ENCODE measurements at places on chromosomes 5 and 9. TPM values are rescaled to one million over a fixed set of nuclear protein-coding genes. Genes with fewer than 3 reads are reported as not detected.

LCN2 gene
- total RNA-seq, result 525 TPM

ADAMTS16 gene
- not detected for total RNA-seq

PJA2 gene
- 39.2 TPM for total RNA-seq

GFRA3 gene
- not detected for total RNA-seq

GRCh38 chr5:35117967-35118366 is 70.2 kb upstream of the AGXT2 start:
- no peak for ATAC-seq

DNA sequence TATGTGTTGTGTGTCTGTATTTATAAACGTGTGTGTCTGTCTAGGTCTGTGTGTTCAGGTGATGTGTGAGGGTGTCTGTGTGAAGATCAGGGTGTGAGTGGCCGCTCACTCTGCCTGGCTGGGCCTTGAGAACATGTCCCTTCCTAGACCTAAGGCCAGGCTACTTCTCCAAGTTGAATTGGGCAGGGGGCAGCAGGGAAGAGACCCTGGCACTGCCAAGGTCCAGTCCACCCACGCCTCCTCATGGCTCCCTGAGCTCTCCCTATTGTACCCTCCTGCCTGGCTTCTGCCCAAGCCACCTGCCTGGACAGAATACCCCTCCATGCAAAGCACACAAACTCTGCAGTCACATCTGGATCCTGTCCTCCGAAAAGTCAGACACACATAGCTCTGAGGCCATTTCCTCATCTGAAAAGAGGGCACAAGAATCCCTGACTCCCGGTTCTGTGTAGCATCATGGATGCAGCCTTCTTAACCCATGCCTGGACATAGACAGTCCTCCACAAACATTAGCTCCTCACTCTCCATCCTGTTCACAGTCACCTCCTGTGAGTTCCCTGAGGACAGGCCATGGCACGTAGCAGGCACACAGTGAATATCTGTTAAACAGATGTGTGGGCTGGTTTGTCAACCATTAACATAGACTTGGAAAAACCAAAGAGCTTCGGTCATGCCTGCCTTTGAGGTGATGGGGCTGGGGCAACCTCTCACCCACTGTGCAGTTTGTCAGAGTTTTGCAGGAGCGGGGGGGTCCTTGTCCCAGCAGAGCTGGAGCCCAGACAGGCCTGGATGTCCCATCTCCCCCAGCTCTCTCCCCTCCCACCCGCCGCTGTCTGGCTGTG is 167.8 kb upstream of the MVB12B start:
- ATAC-seq, result no peak

DNA sequence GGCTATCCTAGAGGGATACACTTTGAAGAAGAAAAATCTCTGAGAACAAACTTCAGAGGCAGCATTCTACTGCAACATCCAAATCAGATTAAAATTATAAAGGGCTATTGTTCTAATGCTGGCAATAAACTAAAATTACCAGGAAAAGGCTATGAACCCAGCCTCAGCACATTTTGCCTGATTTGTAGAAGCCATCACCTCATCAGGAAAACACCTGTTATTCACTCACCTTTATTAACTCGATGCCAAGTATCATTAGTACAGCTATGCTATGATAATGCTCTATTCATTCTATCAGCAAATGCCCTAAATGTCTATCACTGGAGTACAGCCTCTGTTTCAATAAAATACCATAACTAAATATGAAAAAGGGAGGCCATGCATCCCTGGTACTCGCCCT is 510.2 kb downstream of the RASEF start:
- no peak for ATAC-seq

DNA sequence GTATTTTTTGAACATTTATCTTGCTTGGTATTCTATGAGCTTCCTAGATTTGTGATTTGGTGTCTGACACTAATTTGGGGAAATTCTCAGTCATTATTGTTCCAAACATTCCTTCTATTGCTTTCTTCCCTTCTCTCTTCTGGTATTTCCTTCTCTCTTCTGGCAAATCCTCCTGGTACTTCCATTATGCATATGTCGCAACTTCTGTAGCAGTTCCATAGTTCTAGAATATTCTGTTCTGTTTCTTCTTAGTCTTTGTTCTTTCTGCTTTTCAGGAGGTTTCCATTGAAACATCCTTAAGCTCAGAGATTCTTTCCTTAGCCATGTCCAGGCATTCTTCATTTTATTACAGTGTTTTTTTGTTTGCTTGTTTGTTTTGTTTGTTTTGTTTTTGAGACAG is 155.2 kb upstream of the PIK3R1 start:
- no peak for ATAC-seq

GRCh38 chr5:165209101-165209727 is 1703.8 kb downstream of the MAT2B start:
- no peak for ATAC-seq

DNA sequence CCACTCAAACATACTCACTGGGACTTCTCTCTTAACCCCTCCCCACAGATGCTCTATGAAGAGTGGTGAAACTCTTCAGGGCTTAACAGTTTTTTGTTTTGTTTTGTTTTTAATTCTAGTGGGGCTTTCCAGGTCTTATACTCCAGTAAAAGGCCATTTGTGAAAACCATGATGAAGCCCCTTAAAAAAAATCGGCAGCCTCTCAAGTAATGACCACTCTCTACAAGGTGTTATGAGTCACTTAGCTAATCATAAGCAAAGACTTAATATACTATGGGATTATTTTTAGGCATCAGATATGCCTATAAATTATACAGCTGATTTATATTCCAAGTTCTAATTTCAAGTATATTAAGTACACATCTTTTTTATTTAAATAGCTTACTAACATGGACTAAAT is 607.9 kb downstream of the RAB3C start:
- ATAC-seq, result no peak

DNA sequence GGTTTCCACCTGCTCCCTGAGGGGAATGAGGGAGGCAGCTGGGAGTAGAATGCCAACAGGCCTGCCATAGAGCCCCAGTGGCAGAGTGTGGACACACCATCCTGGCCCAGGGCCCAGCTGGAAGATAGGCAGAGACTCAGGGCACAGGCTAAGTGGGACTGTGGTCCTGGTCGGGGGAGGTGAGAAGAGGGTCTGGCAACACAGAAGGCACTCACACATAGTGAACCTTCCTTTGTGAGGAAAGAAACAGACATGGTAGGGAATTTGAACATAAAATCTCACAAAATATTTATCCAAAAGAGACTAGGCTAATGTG is 41.2 kb downstream of the WDR36 start:
- no peak for ATAC-seq

- peak; percentile 23 for ATAC-seq
Measured at GRCh38 chr5:123449424-123449974, 26.3 kb upstream of the CEP120 start.

GRCh38 chr9:86944796-86945727 is 2.2 kb downstream of the GAS1 start:
- no peak for ATAC-seq

GRCh38 chr9:95143591-95144561 is 173.6 kb downstream of the FANCC start:
- ATAC-seq, result peak; percentile 41

- ATAC-seq, result no peak
Measured at GRCh38 chr5:125560476-125561225, 814.2 kb upstream of the ZNF608 start.

DNA sequence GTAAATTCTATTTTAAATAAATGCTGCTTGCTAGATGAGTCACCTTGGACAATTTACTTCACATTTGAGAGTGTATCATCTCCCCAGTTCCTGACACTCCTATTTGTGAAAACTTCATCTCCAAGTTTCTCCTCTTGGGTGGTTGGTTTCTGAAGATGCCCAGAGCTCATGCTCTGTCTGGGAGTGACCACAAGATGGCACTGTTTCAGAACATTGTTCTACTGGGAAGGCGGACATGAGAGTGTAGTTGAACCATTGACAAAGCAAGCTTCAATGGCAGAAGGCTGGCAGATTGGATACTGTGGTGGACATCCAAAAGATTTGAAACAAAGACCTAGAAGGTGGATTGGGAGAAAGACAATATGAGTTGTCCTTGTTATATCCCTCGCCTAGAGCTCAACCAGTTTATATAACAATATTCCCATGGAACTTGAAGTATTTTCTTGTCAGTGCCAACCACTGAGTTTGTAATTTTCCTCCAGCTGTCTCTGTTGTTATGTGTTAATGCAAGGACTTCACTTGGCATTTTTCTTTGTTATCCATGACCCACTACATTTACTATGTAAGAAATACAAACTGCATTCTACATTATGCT is 234.3 kb upstream of the ANKH start:
- ATAC-seq, result peak; percentile 61

- ATAC-seq, result peak; percentile 33
Measured at GRCh38 chr5:122751293-122751782, 23.5 kb upstream of the SNX2 start.

Measured in esophagus mucosa (tissue), 1 donor.